ENCODE measurements at places on chromosomes 1 and 21. TPM values are rescaled to one million over a fixed set of nuclear protein-coding genes. Genes with fewer than 3 reads are reported as not detected.

DCDC2B gene
- not detected for total RNA-seq

- DNase-seq = no peak
These were observed 548 bp upstream of the MFSD2A start for GRCh38 chr1:39954324-39954869.

DNA sequence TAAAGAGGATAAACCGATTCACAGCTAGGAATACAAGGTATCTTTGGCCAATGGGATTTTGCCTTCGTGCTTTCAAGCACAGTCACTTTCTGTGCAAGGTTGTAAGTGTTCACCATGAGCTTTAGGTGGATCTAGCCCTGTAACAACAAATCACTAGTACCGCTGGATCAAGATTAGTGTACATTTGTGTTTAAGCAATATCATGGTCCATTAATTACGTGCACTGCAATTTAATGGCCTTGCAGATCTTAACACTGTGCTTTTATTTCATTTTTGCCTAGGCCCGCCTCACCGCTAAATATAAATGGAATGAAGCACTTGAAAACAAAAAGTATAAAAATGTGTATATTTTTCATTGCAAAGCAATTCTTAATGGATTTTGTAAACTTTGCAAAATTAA lies 461.1 kb downstream of the DSCAM start:
- DNase-seq = no peak

CFAP141 gene
- not detected for total RNA-seq

DNA sequence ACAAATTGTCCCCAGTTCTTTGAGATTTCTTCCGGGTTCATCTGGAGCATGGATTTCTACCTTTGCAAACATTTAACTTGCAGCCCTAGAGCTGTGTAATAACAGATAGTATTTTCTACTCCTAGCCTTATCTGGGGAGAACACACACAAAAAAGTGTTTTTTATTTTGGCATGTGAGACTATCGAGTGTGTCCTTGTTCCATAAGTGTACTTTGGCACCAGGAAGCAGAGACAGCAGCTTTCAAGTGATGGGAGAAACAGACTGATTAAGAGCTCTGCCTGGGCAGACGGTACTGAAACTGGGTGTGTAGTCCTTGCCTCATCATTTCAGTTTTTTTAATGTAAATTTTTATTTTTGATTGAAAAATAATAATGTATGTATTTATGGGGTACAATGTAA lies 297.4 kb downstream of the ST6GALNAC3 start:
- DNase-seq = no peak

- DNase-seq = no peak
These were observed 21.0 kb downstream of the SH3BGR start for GRCh38 chr21:39472786-39473185.

DNA sequence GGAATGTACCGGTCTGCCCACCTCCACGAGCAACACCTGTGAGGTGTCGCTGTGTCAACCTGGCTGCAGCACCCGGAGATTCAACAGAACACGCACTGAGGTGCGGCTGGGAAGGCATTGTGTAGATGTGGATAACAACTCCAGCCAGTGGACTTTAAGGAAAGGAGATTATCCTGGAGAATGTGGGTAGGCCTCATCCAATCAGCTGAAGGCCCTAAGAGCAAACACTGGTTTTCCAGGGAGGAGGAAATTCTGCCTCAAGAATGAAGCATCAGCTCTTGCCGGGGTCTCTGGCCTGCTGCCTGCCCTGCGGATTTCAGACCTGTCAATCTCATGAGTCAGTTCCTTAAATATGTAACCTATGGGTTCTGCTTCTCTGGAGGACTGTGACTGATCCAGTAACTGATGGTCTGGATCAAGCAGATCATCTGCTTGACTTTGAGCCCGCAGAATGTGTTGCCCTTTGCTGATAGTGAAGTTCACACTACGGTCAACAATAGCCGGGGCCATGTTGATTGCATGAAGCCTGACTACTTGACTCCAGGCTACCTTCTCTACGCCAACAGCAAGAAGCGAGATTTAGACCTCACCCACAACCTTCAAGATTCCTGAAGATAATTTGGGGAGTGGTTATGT lies 15.9 kb upstream of the PRDM15 start:
- DNase-seq = no peak

DNA sequence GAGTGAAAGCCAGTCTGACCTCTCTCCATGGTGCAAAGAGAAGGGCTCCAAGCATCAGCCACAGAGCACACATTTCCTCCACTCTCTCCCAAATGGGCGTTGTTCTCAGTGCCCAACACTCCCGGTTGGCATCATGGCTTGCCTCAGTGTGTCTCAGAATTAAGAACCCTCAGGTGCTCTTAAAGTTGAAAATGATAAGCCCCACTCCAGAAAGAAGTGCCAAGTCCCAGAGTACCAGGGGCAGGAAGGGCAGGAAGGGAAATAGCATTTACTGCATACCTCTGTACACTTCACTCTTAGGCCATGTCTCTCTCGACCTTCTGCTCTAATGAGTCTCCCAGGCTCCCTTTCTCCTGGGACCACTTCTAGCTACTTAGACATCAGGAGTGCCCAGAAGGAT lies 15.2 kb upstream of the ARHGEF2 start:
- no peak for DNase-seq

- no peak for DNase-seq
These were observed 206.9 kb upstream of the FGGY start for GRCh38 chr1:59089922-59090457.

SERPINC1 gene
- total RNA-seq = not detected

NBPF14 gene
- total RNA-seq = 9.4 TPM

GRCh38 chr1:242086093-242086492 lies 87.2 kb upstream of the MAP1LC3C start:
- DNase-seq = no peak

DNA sequence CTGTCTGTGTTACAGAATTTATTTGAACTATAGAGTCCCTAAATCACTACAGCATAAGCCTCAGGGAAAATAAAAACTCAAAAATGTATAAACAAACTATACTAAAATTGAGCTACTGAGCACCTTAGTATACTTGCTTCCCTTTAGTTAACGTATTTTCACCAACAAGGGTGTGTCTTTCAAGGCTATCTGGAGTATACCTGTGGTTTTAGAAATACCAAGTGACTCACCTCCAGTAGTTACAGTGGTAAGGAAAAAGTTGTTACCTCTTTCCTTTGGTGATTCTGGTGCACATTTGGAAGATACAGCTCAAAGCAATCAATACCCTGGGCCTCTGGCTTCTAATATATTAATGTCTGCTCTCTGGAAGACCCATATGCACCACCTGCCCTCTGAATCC lies 68.0 kb upstream of the C1orf105 start:
- DNase-seq = no peak

- DNase-seq = no peak
These were observed 450.8 kb downstream of the PTPRU start for GRCh38 chr1:29687166-29687565.

- no peak for DNase-seq
These were observed 66.1 kb downstream of the GPATCH2 start for GRCh38 chr1:217564833-217565232.

GRCh38 chr1:17475752-17476151 lies 36.3 kb upstream of the RCC2 start:
- no peak for DNase-seq

DNA sequence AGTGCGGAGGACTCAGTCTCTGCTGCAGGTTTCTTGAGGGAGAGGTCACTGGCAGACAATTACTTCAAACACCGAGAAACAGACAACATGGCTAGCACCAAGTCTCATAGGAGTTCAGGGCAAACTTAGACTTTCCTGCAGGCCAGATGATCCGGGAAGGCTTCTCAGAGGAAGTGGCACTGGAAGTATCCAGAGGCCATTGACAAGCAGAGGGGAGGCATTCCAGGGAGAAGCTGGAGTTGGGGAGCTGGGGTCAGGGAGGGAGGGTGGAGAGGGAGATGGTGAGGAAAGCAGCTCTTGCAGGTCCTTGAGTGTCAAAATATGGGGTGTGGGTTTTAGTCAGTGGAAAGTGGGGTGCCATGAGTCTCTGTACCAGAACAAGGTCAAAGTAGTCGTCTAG lies 147.9 kb downstream of the KAZN start:
- no peak for DNase-seq

DNA sequence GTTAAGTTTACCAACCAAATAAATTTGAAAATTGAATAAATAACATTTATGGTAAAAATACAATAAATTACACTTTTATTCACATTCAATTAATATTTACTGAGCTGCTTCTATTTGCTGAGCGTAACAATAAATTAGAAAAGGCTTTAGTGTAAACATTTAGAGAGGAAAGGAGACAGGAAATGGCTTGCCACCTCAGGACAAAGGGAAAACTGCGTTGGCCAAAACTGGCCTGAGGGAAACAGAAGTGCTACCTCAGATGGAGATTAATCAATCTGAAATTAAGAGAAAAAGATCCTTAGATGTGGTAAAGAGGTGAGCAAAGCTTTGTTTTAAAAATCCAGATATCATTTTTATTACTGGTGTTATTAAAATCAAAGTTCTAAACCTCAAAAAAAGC lies 128.0 kb downstream of the SLC44A5 start:
- DNase-seq = no peak

FABP3 gene
- not detected for total RNA-seq

GRCh38 chr1:71093938-71094337 lies 13.1 kb upstream of the ZRANB2 start:
- DNase-seq = no peak

DNASE2B gene
- not detected for total RNA-seq

DNA sequence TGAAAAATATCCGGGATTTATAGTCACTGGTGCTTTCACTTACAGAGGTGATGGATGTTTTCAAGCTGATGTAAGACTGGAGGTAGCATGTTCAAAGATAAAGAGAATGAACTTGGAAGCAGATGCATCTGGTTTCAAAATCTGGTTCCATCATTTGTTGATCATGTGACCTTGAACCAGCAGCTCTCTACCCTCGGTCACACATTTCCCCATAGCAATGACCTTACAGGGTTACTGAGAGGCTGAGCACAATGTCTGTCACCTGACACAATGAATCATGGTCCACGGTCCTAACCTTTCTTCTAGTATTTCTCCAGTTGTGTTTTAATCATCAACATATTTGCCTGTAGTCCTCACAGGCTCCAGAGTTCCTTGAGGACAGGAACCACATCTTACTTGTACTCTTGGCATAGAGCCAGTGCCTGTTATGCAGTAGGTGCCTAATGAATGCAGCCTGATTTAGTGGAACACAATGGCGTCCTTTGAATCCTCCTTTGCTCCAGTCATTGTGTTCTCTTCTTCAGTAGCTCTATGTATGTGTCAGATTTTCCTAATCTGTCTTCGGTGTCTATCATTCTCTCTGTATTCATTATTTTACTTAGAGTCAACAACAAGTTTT lies 667.3 kb downstream of the PTPRU start:
- DNase-seq = no peak

PLA2G2C gene
- not detected for total RNA-seq

GRCh38 chr21:34560021-34560420 lies 48.0 kb upstream of the KCNE1 start:
- no peak for DNase-seq

DNA sequence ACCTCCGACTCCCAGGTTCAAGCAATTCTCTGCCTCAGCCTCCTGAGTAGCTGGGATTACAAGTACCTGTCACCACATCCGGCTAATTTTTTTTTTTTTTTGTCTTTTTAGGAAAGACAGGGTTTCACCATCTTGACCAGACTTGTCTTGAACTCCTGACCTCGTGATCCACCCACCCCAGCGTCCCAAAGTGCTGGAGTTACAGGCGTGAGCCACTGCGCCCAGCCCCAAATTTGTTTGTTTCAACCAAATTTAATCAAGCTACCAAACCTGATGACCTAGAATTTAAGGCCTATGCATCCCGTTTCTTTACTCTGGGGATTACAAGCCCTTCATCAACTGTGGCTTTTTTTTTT lies 58.3 kb upstream of the TBX15 start:
- no peak for DNase-seq

SPRR2E gene
- total RNA-seq = not detected

- DNase-seq = no peak
These were observed 53.9 kb downstream of the COQ8A start for GRCh38 chr1:226993814-226994585.

AGPAT3 gene
- total RNA-seq = 61.2 TPM

DNA sequence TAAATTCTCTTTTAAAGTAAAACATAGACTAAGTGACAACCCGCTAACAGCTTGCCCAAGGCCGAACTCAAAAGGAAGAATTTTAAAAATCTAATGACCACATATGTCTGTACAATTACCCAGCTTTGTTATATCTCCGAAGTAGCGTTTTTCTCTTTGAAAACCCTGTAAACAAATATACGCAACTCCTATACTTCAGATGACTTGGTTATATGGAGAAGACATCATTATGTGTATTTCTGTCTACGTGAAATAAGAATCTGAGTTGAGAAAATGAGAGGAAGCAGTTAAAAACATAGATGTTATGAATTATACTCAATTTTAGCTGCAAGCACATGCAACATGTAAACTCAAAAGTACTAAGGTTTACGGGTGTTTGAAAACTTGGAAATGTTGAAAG lies 2.0 kb downstream of the PBX1 start:
- no peak for DNase-seq

DNA sequence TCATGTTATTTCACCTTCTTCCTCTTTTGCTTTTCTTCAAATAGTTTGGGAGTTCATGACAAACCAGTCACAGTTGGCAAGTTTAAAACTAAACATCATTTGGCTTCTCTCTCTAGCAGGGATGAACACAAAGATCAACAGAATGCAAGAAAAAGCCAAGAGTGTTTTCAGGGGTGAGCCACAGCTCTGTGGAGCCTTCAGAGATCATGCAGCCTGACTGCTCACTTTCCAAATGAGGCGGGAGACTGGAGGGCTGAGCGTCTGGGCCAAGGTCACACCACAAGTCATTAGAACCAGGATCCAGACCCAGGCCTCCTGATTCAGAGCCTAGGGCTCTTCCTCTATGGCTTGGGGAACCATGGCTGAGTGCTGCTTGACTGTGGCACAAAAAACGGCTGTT lies 2.7 kb downstream of the DPT start:
- DNase-seq = no peak

- no peak for DNase-seq
These were observed 23.9 kb downstream of the RUNX3 start for GRCh38 chr1:24905979-24906720.

DNA sequence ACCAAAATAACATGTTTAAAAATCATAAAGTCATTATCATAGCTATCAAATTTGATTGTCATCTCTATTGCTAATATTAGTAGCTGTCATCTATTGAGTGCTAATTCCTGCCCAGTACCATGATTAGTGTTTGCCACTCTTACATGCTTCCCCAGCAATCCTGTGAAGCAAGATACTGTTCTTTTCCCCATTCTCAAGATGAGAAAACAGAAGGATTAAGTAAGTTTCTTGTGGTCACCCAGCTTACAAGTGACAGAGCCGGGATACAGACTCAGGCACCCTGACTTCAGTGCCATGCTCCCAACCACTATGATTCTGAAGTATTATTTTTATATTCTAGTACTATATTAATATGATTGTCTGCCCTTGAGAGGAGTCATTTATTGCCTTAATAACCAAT lies 36.5 kb downstream of the LRRC8C start:
- no peak for DNase-seq

- no peak for DNase-seq
These were observed 44.1 kb downstream of the CD247 start for GRCh38 chr1:167474191-167474641.

FAM177B gene
- total RNA-seq = not detected

DNA sequence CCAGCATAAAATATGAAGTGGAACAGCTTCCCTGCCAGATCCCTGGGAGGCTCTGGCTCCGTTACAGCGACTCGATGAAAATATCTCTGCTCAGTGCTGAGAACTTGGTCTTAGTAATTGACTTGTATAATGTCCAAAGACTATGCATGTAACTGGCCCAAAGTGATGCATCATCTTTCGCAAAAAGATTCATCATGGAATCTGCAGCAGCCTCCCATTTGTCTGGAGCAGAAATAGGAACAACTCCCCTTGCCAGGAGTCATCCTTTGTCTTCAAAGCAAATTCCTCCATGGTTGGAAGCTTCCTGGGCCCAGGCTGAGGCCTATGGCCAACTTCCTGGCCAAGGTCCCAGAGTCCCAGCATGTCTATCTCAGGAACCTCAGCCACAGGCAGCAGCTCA lies 16.9 kb upstream of the SLC6A17 start:
- no peak for DNase-seq

All from activated naive CD8-positive, alpha-beta T cell treated with anti-CD3 and anti-CD28 coated beads for 36 hours (primary cell).